ENCODE measurements at places on chromosomes 4 and X.

GRCh38 chrX:153306527-153307115, 14.9 kb downstream of the PNMA6F start:
- DNase-seq = no peak

- no peak for DNase-seq
These were observed 65.7 kb upstream of the FGF13 start for GRCh38 chrX:138777230-138777629.

DNA sequence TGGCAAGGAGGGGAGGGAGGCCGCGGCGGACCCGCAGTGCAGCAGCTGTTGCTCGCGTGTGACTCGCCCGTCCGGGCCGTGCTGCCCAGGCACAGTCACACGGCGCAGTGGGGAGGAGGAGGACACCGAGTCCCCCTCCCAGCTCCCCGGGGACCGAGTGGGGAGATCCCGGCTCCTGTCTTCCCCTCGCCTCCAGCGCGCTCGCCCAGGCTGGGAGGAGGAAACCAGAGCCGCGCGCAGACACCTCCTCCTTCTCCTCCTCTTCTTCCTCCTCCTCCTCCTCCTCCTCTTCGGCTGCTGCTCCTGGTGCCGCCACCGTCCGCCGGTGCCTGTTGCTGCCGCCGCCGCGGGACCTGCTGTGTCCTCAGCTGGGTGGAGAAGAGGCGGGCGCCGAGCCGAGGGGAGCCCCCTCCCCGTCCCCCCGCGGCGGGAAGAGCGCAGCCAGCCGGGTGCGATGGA, at the start of gene TBC1D1:
Gene TBC1D1, plus strand, starts transcription at position 284 of the 459 bp plus-strand sequence. CDS start 11,012 bp downstream, outside the sequence.
- DNase-seq = no peak

- DNase-seq = no peak
These were observed 125.6 kb downstream of the PARM1 start for GRCh38 chr4:75058486-75058885.

GRCh38 chr4:10579648-10580047, 104.9 kb downstream of the CLNK start:
- DNase-seq = no peak

GRCh38 chrX:108642273-108642628, 94.1 kb downstream of the IRS4 start:
- no peak for DNase-seq

GRCh38 chrX:55201930-55202579, 18.1 kb upstream of the PAGE5 start:
- DNase-seq = no peak

DNA sequence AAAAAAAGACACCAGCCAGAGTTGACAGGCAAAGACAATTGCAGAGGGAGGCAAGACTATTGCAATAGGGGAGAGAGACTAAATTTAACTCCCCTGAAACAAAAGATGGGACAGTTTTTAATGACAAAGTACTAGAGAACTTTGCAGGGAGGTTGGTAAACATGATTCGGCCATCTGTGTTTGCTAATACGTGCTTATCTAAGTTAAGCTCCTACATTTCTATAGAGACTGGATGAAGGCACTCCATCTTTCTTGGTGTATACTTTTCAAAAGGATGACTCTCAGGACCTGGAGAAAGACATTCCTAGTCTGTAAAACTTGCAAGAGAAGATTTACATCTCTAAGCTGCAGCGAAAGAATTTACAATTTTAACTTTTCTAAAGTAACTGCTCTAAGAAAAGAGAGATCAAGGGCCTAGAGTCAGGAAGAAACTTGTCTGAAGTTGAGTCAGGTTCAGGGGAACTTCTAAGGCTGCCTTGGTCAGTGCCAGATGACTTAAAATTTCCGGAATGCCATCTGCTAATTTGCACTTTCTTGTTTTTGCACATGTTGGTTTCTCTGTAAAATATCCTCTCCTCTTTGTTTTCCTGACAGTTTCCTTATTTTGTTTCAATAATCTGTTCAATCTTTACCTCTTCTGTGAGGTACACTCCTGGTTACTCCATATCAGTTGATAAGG, 10.6 kb downstream of the ADAM29 start:
- no peak for DNase-seq

DNA sequence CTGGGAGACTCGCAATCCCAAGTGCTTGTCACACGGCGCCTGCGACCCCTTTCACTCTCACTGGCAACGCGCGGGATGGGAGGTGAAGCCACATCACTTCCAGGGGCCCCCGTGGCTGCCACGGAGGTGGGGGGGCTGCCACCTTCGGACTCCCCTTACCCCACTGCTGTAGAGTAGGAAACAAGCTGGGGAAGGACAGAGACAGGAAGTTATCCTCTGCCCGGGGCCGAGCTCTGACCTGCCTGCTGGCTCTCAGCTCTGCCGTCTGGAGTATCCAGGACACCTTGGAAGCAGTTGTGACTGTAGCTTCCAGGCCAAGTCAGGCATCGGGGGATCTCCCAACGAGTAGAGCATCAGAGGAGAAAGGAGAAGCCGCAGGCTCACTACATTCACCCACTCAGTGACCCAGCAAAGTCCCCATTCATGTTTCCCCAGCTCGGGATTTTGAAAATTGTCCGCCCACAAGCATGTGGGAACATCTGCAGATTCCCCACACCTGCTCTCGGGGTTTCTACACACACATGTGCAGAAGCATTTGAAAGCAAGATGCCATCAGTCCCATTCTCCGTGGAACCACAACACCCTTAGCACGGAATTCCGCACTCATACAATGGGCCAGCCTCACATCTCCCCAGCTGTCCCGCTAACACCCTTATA, 10.8 kb downstream of the PDZD4 start:
- no peak for DNase-seq

DNA sequence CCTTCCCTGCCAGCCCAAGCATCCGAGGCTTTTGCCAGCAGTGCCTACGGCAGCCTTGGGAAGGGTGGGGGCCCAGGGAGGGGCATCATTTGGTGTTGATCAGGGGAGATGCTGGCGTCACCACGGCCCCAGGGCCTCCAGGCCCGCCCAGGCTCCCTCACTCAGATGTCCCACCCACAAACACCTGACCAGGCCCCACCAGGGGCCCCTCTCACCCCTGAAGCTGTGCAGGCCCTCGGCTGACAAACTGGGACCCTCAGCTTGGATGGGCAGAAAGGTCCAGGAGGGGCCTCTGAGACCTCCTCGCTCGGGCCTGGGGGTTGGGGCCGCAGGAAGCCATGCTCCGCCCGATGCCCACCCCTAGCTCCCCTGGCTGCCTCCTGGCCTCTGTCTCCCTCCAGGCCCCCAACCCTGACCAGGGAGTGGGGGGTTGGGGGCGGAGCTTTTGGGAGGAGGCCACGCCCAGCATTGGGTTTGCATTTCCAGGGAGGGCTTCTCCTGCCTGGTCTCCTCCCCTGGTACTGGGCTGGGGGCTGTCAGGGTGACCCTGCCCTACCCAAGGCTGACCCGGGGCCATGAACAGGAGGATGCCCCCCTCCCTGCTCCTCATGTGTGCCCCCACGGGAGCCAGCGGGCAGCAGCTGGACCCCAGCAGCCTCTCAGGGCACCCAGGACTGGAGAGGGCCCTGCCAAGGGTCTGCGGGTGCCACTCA, 33.4 kb upstream of the SPON2 start:
- no peak for DNase-seq

DNA sequence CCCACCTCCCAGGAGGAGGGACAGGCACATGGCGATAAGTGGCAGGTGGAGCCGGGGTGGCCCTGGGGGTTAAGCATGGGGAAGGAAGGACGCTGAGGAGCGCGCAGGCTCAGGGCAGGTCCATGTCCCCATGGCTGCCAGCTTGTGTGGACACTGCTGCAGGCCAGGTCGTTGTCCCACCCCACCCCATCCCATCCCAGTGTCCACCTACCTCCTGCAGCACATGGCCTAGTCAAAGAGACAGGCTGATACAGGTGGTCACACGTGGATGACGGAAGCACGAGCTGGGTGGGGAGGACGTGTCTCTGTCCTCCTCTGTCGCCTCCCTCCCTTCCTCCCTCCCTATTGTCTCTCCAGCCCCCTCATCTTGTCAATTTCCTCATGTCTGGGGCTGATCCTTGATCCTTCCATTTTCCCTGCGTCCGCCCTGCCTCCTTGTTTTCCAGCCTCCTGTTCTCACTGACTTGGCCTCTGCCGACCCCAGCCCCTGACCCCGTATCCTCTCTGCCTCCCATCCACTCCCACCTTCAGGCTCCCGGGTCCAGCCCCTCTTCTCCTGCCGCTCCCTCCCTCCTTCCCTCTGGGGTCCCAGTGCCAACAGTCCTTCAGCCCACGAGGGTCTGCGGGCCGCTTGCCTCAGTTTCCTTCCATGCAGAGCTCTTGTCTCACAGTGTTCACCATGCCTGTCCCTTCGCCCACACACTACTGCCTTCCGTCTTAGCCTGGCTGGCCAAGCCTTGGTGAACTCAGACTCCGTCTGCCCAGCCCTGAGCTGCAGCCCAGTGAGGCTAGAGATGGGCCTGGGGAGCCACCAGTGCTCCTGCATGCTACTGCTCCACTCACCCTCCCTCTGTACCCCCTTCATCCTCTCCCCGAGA, 15.5 kb upstream of the ADD1 start:
- no peak for DNase-seq

- DNase-seq = no peak
These were observed 7.3 kb downstream of the TSR2 start for GRCh38 chrX:54447461-54447860.

DNA sequence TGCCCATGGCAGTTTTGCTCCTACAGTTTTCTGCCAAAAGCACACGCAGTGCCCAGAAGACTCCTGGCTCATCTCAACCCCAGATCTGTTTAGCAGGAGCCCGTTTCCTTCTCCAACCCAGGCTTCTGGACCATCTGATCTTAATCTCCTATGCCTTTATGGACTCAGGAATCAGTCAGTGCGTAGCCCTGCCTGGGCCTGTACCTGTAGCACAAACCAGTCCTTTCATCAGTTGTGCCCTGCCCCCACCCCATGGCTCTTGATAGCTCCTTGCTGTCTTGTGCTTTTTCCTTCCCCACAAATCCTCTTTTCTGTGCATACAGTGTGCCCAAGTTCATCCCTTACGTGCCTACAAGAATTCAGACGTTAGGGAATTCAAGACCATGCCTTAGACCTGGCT, 1.5 kb downstream of the ZNF718 start:
- DNase-seq = no peak

Data from stimulated activated CD8-positive, alpha-beta memory T cell treated with anti-CD3 and anti-CD28 coated beads, Interleukin-2, amount 100 ng/mL, for 1 hour (primary cell).